ENCODE measurements at places on chromosomes 12 and 14. TPM values are rescaled to one million over a fixed set of nuclear protein-coding genes. Genes with fewer than 3 reads are reported as not detected.

The NRL gene
- 2.2 TPM for total RNA-seq

- DNase-seq = no peak
Measured at GRCh38 chr12:87756111-87756510, 273.1 kb downstream of the C12orf50 start.

DNA sequence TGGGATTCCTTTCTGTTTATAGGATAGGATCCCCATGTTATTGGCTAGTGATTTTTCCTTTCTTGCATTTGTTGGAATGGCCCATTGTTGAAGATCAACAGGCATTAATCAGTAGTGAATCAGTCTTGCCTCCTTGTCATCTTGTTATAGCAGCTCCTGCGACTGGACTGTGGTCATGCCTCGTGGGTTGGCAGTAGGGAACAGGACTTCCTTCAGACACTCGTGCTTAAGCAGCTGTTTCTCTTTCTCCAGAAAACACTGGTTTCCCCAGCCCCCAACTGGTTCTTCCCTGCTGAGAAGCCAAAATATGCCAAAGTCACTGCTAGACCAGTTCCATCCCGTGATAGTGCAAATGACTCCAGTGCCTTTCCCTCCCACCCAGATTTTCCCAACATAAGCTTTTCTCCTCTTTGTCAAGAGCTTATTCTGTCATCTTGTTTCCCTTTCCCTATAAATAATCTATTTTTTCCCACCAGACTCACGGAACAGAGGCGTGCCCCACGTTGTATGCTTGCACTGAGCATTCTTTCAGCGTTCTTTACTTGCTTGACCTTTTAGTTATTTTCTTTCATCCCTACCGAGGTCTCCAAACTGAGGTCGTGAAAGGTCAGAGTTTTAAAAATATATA lies 83.5 kb downstream of the SAMD4A start:
- peak; percentile 85 for DNase-seq

DNA sequence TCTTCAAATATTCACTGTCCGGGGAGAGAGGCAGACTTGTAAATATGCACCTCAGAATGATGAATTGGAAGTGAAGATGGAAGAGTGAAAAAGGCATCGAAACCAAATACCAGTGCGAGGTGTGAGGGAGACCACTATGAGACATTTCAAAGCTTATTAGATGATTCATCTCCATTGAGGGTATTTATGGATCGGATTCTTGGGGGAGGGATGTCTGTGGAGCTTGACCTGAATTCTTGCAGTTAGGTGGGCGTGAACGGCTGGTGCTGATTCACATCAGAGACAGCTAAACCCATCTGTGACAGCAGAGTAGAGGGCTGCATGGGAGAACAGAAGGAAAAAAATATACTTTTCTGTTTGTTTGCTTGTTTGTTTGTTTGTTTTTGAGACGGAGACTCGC lies 677.2 kb downstream of the AACS start:
- no peak for DNase-seq

DNA sequence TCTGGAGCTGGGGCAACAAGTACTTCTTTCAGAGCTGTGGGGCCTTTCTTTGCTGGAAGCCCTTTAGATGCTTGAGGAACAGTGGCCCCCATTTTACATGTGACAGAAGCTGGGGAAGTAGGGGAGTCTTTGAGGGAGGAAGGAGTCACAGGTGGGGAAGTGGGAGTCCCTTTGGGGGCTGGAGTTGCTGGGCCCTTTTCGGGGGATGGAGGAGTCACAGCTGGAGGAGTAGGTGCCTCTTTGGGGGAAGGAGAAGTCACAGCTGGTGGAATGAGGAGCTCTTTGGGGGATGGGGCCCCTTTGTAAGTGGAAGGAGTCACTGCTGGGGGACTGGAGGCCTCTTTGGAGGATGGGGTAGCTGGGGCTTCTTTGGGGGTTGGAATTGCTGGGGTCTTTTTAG lies 8.6 kb downstream of the NACA start:
- DNase-seq = no peak

DNA sequence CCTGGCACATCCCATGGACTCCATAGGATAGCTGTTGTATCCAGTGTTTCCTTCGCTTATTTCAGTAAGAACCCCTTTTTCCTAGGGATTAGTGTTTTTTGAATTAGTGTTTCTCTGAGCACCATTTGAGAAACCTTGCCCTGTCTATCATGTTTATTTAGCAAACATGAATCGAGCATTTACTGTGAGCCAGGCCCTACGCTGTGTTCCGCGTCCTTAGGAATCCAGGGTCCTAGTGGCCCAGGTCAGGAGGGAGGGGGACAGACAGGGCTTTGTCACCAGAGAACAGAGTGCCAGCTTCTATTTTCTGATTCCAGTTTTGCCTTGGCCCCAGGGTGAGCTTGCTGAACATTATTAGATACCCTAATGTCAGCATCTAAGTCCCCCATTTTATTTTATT lies 2.5 kb downstream of the TEAD4 start:
- DNase-seq = no peak

DNA sequence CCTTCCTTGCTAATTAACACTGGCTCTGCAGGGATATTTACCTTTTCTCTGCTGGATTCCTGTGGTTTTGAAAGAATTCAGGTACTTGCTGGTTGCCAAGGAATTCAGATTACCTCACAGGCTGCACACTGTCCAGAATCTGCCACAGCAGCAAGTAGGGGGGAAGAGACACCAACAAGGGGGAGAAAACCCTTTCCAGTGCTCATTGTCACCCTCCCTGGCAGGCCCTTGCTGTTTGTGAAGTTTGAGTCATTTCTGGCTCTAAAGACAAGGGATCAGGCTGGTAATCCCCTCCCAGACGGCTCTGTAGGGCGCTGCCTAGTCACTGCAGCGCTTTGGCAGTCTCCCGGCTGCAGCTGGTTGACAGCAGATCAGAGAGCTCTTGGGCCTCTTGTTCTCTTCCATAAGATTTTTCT lies 50.8 kb downstream of the TTLL5 start:
- DNase-seq = peak; percentile 80

DNA sequence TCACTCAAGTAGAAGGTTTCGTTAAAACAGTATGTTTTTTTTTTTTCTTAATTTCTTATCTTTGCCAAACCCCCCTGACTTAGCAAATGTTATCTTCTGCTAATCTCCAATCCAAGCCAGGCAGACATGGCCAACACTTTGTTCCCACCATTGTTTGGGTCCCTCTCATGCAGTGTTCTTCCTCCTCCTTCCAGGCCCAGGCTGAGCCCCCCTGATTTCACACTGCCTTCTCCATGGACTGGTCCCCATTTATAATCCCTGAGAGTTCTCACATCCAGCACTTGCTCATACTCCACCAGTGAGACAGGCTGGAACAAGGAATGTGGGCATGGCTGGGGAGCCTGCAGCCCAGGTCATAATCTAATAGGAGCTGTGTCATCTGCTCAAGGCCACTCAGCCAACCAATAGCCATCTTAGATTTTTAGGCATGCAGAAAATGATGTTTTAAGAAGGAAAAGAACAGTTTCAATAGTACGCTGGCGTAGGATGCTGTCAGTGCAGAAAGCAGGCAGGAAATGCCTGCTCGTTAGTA lies 238.4 kb upstream of the CCDC196 start:
- no peak for DNase-seq
